Stimulated activated CD4-positive, alpha-beta T cell treated with anti-CD3 and anti-CD28 coated beads, Interleukin-1b, Interleukin-23, amount 100 ng/mL, for 1 hour (primary cell): ENCODE measurements at places on chromosomes 12 and 14.
A peak's percentile ranks its signal among the peaks of the same experiment; 100 is the strongest.

DNA sequence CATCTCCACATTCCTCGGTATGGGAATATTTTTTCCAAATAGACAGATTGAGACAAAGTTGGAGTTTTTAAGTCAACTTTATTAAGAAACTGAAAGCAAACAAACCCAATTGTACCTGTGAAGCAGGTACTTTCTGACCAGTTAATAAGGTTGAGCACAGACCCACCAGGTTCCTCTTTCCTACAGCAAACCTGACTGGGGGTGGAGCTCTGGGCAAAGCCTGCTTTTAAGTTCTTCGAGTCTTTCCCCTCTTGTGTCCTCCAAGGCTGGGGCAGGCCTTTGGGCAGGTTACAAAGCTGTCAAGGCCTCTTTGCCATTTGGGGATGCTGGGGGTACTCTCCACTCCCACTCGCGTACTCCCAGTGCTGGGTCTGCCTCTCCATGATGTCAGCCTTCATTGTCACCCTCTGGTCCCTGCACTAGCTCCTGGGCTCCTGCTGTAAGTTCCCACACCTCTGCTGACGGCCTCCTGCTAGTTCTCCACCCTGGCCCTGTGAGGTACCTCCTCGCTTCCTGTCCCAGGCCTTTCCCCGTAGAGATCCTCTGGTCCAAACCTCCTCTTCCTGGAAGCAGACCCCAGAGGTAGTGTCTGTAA is 3.2 kb downstream of the KCNH3 start:
- no peak for DNase-seq

DNA sequence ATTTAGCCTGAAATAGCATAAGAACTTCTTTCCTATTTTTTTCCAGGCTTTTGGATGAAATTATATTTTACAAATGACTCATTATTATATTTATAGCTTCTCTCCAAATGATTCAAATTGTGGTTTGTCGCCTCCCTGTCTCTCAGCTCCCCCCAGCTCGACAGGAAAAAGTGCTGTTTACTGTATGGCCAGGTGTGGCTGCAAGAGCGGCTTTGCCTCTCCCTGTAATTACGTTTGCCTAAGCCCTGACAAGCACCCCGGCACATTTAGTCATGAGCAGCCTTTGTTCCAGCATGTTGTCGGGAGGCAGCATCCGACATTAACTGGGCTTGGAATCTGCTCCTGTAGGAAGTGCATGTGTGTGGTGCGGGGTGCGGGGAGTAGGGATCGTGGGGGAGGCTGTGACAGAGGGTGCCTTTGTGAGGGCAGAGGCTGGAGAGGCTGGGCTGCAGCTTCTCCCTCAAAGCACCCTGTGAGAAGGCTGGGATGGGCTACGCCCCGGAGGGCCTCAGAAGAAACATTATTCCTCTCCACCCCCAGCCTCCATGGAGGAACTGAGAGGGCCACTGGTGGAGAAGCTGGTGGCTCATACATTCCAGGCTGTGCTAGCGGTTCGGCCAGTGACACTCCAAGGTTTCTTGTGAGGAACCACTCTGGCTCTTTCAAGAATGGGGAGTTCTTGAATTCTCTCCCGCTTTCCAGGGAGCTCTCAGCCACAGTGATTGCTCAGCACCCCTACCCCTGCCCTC is 42.1 kb upstream of the CTDSP2 start:
- DNase-seq, result no peak

GRCh38 chr14:49019467-49020115 is 566.6 kb downstream of the RPS29 start:
- no peak for DNase-seq

- no peak for DNase-seq
These were observed 1936.8 kb upstream of the SEL1L start for GRCh38 chr14:83470466-83470865.

- DNase-seq, result no peak
These were observed 40.3 kb downstream of the ANKRD9 start for GRCh38 chr14:102469261-102469660.

DNA sequence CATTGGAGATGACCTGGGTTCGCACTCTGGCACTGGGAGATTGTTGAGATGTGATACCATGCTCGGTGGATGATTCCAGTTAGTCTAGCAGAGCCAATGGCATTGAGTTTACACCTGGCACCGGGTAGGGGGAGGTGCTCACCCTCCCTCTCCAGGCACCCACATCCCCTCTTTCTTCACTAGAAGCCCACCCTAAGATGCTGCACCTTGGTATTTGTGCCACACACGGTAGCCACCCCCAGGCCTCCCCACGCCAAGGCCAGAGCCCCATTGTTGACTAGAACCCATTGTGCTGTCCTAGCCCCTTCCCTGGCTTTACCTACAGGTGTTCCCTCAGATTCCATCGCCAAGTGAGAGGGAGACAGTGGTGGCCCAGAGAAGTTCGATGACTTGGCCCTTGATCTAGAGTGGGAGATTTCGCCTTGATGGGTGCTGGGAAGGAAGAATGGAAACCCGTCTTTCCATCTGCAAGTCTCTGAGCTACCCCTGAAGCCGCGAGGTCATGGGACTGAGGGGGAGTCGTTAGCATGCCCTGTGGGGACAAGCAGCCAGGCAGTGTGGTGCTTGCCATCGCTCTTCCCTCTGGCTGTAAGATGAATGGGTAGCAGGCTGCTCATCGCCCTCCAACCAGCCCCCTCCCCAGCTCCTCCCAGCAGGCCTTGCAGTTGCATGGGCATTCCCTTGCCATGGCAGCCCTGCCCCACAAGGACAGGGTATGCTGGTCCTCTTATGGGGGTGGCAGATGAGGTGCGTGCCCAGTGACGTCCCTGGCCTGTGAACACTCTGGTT is 8.7 kb downstream of the CCND2 start:
- DNase-seq, result no peak

GRCh38 chr12:101713059-101713682 is 15.7 kb downstream of the CHPT1 start:
- no peak for DNase-seq

- DNase-seq, result no peak
These were observed 36.4 kb downstream of the PITPNM2 start for GRCh38 chr12:123114304-123115083.

GRCh38 chr14:62189698-62190097 is 427.5 kb downstream of the SNAPC1 start:
- DNase-seq, result no peak

DNA sequence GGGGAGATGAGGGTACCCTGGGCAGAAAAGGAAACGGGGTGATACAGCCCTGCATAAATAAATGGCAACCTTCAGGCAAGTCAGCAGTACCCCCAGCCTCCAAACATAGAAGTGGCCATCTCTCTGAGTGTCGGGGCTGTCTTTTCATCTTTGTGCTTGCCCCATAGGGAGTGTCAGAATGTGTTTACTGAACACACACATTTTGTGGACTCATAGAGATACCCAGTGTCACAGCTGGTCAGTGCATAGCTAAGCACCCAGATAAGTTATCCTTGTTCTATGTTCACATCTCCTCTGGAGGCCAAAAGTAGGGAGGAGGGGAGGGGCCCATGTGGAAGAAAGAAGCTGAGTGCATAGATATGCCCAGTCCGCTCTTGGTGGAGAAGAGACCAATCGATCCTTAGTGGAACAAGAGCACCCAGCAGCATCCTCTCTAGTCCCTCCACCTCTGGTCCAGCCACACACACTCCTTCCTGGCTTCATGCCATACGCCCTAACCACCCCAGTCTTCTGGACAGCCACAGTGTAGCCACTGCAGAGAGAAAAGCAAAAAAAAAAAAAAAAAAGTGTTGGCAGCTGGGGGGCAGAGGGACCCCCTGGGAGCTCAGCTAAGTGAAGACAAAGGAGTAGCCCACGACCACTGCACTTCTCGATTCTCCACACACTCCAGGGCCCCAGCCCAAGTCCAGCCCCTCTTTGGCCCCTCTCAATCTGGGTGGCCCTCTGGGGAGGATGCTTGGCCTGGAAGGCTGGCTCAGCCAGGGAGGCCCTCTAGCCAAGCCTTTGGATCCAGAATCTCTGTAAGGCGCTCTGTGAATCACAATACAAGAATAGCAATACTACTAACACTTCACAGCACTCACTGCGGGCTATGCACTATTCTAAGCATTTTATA is 2.6 kb downstream of the ITGA7 start:
- no peak for DNase-seq

- DNase-seq, result no peak
These were observed 40.6 kb upstream of the CDKN3 start for GRCh38 chr14:54356172-54356571.

- DNase-seq, result no peak
These were observed 63.3 kb downstream of the CALM1 start for GRCh38 chr14:90460136-90460535.

GRCh38 chr14:50055461-50056228 is 60.7 kb downstream of the VCPKMT start:
- DNase-seq, result no peak

GRCh38 chr12:94265539-94265938 is 117.2 kb downstream of the PLXNC1 start:
- DNase-seq, result no peak

GRCh38 chr12:44875954-44876543 is at the start of gene NELL2:
TSS of gene NELL2 (minus strand) at chr12:44876315. CDS start at chr12:44875869, 446 bp downstream.
- peak; percentile 49 for DNase-seq

- no peak for DNase-seq
These were observed 44.7 kb downstream of the RIMKLB start for GRCh38 chr12:8742501-8742900.

GRCh38 chr12:85448548-85449139 is 168.6 kb downstream of the ALX1 start:
- DNase-seq, result no peak

DNA sequence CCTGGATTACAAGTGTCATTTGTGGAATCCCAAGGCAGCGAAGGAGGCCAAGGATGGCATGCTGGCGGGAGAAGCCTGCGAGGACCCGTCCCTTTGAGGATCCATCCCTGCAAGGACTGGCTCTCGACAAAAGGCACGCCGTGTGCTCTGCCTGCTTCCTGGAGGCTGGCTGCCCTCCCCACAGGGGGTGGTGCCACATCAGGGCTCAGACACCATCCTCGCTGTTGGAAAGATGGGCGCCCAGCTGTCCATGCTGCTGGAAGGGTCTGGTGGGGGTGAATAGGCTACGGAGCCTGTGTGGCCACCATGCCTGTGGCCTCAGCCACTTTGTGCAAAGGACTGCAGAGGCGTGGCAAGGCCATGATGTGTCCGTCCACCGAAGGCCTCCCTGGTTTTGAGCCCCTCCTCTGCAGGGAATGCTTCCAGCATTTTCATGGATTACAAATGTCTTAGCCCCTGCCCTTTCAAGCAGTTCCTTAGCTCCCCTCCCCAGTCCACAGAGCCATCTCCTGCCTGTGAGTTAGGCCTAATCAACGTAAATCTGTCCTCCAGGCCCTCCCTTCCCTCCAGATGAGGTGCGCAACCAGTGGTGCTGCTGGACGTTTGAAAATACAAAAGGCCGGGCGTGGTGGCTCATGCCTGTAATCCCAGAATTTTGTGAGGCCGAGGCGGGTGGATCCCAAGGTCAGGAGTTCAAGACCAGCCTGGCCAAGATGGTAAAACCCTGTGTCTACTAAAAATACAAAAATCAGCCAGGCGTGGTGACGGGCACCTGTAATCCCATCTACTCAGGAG is 22.1 kb downstream of the ZBTB42 start:
- DNase-seq, result no peak

DNA sequence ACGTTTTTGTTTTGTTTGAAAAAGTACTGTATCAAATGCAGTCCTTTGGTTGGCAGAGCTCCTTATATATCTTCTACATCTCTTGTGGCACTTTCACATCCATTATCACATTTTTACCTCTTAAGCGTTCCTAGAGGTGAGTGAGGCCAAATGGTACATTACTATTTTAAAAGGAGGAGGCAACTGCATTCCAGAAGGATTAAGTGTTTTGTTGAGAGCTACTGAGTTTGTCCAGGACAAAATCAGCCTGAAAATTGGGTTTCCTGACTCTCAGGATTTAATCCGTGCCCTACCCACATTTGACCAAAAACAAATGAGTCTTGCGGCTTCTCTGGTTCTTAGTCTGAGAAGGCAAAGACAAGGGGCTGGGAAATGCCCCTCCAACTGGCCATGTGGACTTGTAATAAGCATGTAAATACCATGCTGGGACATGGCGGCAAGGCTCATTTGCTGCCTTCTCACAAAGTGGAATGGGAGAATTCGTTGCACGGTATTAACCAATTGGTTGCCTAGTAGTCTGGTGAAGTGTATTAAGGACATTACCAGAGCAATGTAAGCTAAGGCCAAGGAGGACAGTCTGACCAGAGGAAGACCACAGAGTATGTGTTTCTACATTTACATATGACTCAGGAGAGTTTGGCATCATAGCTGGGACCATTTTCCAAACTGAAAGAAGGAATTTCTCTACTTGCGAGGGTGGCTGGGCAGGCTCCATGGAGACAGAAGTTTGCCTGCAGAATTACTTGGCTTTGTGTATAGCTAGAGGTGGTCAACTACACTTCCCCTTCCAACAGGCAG is 175.8 kb upstream of the PLXNC1 start:
- no peak for DNase-seq

GRCh38 chr14:57346741-57347140 is 43.6 kb upstream of the NAA30 start:
- no peak for DNase-seq

- DNase-seq, result no peak
These were observed 178.2 kb upstream of the HIF1A start for GRCh38 chr14:61516964-61517653.

- DNase-seq, result no peak
These were observed 159.3 kb downstream of the DACT1 start for GRCh38 chr14:58797010-58797429.

- no peak for DNase-seq
These were observed 44.8 kb downstream of the GCH1 start for GRCh38 chr14:54857830-54858269.

GRCh38 chr14:93116676-93117200 is 1.0 kb upstream of the ITPK1 start:
- DNase-seq, result no peak

DNA sequence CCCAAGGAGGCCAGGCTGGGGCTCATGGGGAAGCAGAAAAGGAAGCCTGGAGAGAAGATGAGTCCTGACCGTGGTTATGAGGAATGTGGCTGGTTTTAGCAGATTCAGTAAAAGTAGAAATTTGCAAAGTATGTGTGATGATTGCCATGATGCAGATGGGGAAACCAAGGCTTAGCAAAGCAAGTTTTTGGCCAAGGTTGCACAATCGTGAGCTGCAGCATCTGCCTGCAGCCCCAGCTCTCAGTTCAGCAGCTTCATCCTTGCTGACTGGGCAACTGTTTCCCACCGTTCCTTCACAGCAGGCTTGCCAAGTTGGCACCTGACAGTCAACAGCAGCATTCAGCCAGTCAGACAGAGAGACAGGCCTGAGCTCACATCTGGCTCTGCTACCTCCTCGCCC is 656.7 kb downstream of the MED13L start:
- DNase-seq, result no peak

GRCh38 chr12:131815131-131815530 is 13.1 kb upstream of the MMP17 start:
- no peak for DNase-seq

- no peak for DNase-seq
These were observed 390.6 kb upstream of the TBX3 start for GRCh38 chr12:115074617-115075016.

DNA sequence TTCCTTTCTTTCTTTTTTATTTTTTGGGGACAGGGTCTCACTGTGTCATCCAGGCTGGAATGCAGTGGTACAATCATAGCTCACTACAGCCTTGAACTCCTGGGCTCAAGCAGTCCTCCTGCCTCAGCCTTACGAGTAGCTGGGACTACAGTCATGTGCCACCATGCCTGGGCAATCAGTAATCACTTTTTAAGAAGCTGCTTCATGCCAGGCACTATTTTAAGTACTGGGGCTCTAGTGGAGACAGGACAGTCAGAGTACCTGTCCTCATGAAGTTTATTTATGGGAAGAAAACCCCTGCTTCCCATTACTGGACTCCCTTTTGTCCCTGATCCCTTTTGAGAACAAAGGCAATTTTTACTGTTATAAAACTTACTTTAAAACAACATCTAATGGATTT is 124.0 kb upstream of the NPAS3 start:
- no peak for DNase-seq
